ENCODE measurements at places on chromosomes 5 and 9.
A peak's percentile ranks its signal among the peaks of the same experiment; 100 is the strongest.

- DNase-seq: no peak
Measured at GRCh38 chr9:125556046-125556721, 150.8 kb downstream of the MAPKAP1 start.

DNA sequence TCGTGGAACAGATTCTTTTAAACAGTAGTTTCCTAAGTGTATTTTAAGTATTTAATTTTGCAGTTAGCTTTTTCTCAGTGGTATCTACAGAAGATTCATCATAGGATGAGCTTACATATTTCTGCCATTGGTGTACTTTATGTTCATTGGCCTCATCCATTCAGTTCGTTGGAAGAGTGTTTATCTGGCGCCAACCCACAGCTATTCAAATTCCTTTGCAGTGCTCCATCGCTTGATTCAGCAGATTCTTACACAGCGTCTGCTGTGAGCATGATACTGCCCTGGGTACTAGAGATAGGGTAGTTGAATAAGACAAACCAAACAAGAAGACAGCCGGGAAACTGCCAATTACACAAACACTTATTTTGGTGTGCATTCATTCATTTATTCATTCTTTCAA is 55.1 kb downstream of the NUP214 start:
- DNase-seq: peak; percentile 25

DNA sequence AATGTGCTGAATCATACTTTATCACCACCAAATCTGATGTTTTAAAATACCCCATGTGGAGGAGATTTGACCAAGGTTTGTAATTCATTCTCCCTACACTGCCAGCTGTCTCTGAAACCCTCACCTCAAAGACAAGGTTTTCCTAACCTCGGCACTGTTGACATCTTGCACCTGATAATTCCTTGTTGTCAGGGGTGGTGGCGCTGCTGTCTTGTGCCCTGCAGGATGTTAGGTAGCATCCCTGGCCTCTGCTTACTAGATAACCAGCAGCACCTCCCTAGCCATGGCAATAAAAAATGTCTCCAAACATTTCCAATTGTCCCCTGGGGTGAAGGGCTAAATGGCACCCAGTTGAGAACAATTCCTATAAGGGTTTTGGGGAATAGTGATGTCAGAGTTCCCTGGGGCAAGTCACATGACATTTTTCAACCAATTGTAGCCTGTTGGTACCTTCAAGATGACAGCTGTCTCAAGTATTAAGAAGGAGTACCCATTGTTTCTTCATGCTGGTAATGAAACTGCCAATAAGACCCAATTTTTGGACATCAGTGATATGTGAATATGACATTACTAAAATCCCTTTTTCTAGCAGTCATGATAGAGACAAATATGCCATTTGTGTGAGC is 160.6 kb upstream of the PLCXD3 start:
- DNase-seq: no peak

- peak; percentile 8 for DNase-seq
Measured at GRCh38 chr5:34957857-34958690, 28.7 kb downstream of the DNAJC21 start.

DNA sequence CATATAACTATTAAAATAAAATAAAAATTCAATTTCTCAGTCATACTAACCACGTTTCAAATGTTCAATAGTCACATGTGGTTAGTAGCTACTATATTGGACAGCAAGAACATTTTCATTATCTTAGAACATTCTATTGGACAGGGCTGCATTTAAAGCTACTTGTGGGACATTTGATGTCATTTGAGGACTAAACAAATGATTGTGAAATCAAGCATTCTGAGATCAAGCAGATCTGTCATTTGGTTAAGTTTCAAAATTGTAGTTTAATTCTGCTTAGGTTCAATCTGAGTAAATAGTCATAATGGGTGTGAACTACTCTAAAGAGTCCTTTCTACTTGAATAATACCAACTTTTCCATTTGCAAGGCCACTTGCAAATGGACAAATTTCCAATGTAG is 226.9 kb upstream of the C9orf72 start:
- DNase-seq: no peak

GRCh38 chr5:16178745-16179372 is 732 bp downstream of the MARCHF11 start:
- DNase-seq: peak; percentile 29

GRCh38 chr5:159091065-159091464 is 8.7 kb downstream of the EBF1 start:
- DNase-seq: no peak

DNA sequence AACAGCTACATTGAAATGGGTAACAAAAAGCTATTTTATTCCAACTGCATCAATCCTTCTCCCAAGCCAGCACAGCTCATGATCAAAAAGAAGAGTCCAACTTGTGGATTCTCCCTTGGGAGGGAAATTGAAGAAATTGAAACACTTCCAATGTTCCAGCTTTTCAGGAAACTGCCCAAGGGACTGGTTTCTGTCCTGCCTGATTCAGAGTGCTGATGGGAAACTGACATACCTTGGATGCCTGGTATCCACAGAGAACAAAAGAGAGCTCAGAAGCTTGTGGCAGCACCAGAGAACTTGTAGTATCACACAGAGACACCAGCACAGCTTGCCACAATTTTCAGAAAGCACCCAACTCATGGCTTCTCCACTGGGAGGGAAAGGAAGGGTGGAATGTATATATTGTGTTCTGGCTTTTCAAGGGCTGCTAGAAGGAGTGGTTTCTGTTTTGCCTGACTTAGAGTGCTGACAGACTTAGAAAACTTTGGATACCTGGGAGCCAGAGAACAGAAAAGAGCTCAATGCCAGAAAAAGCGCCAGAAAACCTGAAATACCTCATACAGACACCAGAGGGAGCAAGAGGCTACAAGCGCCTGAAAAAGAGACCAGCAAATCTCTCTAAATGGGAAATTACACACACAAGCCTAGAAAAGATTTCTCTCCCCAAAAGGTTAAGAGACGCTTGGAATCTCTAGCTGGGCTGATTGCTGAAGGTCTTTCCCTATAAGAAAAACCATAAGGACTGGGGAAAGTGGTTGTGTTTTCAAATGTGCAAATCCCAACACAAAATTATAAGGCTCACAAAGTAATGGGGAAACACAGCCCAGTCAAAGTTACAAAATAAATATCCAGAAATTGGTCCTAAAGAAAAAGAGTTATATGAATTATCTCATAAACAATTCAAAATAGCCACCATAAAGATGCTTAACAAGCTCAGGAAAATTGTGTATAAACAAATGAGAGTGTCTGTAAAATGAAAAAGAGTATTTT is 178.8 kb downstream of the SPOCK1 start:
- DNase-seq: no peak

- DNase-seq: peak; percentile 56
Measured at GRCh38 chr5:177299697-177300096, 3.8 kb downstream of the RAB24 start.

DNA sequence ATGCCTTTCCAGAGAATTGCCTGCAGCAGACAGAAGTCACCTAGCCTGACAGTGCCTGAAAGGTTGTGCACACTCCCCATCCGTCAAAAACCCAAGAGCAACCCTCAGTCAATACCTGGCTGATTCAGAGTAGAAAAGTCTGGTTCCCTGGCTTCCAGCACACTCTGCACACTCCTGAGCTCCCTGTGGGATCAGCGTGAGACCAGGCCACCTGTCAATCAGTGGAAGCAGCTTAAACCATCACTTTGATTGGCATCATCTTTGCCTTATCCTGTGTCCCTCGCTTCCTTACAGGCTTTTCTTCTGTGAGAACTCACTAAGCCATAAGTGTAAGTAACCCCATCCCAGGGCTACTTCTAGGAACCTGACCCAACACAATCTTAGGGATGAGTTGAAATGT is 109.8 kb downstream of the ACTL7B start:
- no peak for DNase-seq

DNA sequence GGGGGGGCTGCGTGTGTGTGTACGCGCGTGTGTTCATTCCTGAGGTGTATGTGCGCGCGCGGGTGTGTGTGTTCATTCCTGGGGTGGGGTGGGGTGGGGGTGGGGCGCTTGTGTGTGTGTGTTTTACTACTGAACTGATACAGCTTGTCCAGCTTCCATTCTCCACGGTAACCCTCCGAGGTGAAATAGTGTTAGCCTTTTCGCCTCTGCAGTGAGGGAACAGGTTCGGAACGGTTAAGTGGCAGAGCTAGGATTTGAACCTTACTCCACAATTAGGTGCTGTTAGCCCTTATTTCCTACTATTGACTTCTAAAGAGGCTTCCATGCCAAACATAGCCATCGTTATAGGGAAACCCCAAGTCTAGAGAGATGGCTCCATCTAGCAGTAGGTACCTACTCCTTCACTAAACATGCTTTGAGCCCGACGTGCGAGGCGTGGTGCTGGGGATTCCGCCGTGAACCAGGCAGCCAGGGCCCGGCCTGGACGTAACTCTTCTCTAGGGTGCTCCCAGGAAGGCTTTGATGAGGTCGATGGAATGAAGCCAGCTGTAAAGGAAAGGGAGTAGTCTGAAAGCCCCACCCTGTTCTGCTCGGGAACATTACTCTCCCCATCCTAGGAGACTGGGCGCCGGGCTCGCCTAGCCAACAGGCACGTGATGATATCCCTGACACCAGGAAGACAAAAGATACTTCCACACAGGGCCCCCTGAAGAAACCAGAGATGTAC is 782 bp upstream of the SKP1 start:
- DNase-seq: peak; percentile 91

GRCh38 chr5:133844836-133845235 is 123.6 kb downstream of the C5orf15 start:
- DNase-seq: no peak

DNA sequence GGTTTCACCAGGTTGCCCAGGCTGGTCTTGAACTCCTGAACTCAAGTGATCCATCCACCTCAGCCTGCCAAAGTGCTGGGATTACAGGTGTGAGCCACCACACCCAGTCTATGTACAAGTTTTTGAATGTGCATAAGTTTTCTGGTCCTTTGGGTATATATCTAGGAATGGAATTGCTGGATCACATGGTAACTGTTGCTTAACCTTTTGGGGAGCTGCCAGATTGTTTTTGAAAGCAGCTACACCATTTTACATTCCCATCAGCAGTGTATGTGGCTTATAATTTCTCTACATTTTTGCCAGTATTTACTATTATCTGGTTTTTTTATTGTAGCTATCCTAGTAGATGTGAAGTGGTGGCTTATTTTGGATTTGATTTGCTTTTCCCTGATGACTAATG is 8.9 kb upstream of the LNPEP start:
- DNase-seq: no peak

DNA sequence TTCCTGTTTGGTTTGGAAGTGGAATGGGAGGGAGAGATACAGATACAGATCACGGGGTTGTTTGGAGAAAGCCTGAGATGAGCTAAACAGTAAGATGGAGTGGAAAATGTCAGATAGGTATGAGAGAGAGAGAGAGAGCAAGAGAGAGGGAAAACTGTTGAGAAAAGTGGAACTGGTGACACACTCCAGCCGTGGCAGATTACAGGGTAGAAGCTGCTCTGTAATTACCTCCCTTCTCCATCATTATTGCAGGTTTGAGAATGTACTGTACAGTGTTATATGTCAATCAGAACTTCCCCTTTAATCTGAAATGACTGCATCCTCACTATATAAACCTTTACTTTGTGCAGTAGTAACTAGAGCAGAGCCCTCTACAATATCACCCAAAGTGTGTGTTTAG is 74.5 kb upstream of the WWC1 start:
- DNase-seq: no peak

GRCh38 chr5:38009749-38010358 is 170.0 kb upstream of the GDNF start:
- no peak for DNase-seq

- peak; percentile 68 for DNase-seq
Measured at GRCh38 chr9:136171009-136171800, 33.7 kb downstream of the LHX3 start.

DNA sequence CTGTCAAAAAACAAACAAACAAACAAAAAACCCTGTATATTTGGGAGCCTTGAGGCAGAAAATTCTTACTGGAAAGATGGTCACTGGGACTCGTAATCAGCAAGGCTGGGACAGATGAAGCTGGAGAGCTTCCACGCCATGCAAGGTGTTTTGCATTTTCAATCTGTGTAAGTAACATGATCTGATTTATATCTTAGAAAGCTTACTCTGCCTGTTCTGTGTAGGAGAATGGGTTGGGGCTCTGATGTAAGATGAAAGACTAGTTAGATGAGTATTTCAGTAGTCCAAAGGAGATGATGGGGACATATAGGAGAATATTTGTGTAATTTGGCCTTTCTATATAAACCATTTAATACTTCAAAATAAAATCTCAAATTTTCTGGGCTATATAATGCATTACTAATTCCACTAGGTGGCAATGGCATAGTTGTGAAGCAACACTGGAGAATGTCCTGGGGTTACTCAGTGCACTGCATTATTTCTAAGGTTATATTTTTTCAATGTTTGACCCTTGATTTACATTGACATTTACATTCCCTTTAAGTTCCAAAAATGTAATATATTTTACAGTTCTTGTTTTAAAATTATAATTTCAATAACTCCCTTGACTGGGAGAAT is 21.9 kb upstream of the FSD1L start:
- no peak for DNase-seq

GRCh38 chr5:157323107-157323706 is 57.3 kb downstream of the CYFIP2 start:
- DNase-seq: no peak

DNA sequence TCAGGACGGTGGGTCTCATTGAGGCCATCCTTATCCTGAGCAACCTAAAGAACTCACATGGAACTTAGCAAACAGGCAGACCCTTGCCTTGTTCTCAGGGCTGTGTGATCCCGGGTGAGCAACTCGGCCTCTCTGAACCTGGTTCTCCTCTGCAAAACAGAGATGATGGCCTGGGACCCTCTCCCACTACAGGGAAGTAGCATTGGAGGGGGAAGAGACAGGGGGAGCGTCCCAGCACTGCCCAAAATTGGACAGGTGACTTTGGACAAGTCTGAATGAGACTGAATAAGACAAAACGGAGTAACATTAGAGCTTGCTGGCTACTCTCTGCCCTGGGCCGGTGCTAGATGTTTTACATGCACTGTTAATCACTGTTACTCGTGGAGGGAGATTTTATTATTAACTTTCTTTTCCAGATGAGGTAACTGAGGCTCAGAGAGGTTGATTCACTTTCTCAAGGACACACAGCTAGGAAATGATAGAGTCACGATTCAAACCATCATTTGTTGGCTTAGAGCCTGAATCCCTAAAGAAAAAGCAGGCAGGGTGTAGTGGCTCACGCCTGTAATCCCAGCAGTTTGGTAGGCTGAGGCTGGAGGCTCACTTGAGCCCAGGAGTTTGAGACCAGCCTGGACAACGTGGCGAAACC is 136.4 kb downstream of the C9orf50 start:
- DNase-seq: no peak

DNA sequence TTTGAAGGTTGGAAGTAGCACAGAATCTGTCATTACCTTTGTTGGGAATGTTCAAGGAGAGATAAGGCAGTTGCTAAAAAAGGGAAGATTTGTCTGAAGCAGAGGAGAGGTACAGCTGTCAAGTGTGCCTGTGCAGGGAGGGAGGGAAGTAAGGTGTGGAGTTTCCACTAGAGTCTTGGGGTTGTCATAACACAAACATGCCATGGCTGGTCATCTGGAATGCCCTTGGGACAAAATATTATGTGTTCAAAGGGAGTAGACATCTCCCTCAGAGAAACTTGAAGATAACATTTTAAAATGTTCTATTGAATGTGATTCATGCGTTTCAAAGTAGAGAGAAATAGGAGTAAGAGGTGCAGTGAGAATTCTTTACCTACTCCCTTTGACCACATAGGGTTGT is 95.0 kb downstream of the MUSK start:
- no peak for DNase-seq

All from large intestine (tissue), 12 donors.